Activated CD8-positive, alpha-beta memory T cell treated with anti-CD3 and anti-CD28 coated beads for 36 hours (primary cell): ENCODE measurements at places on chromosomes 1 and 21. TPM values are rescaled to one million over a fixed set of nuclear protein-coding genes. Genes with fewer than 3 reads are reported as not detected.

ALPL gene
- total RNA-seq = not detected

REN gene
- not detected for total RNA-seq

CD53 gene
- total RNA-seq = 201 TPM

STIL gene
- 22.2 TPM for total RNA-seq

C1orf141 gene
- total RNA-seq = not detected

FMN2 gene
- not detected for total RNA-seq

FCRL6 gene
- total RNA-seq = 0.21 TPM

COX20 gene
- 39.7 TPM for total RNA-seq

APP gene
- 22.8 TPM for total RNA-seq

FNDC10 gene
- total RNA-seq = 3.2 TPM

OR2T29 gene
- total RNA-seq = not detected

B4GALT2 gene
- 44.7 TPM for total RNA-seq

TBX19 gene
- 0.80 TPM for total RNA-seq

LIPI gene
- total RNA-seq = not detected

TSACC gene
- not detected for total RNA-seq

CR1 gene
- not detected for total RNA-seq

SLFNL1 gene
- total RNA-seq = 0.06 TPM

NMNAT2 gene
- not detected for total RNA-seq

CFAP141 gene
- total RNA-seq = not detected

SLC6A9 gene
- total RNA-seq = 11.0 TPM

SH2D2A gene
- 237 TPM for total RNA-seq

GBP4 gene
- 31.4 TPM for total RNA-seq

ZNF593OS gene
- not detected for total RNA-seq

TEDDM1 gene
- not detected for total RNA-seq

RASSF5 gene
- 198 TPM for total RNA-seq

KIF14 gene
- 12.4 TPM for total RNA-seq

C4BPA gene
- not detected for total RNA-seq

TNFRSF25 gene
- total RNA-seq = 91.3 TPM

ATP6V1G3 gene
- not detected for total RNA-seq

TNFRSF18 gene
- total RNA-seq = 80.8 TPM

FCRL4 gene
- not detected for total RNA-seq

DISP3 gene
- 0.57 TPM for total RNA-seq

MPZ gene
- 2.6 TPM for total RNA-seq

TCP10L gene
- not detected for total RNA-seq
